ENCODE measurements at places on chromosomes 6 and 20.

- DNase-seq, result no peak
Measured at GRCh38 chr6:81896525-81897503, 144.3 kb upstream of the TENT5A start.

GRCh38 chr6:75876152-75876551 lies 127.1 kb downstream of the MYO6 start:
- DNase-seq, result no peak

DNA sequence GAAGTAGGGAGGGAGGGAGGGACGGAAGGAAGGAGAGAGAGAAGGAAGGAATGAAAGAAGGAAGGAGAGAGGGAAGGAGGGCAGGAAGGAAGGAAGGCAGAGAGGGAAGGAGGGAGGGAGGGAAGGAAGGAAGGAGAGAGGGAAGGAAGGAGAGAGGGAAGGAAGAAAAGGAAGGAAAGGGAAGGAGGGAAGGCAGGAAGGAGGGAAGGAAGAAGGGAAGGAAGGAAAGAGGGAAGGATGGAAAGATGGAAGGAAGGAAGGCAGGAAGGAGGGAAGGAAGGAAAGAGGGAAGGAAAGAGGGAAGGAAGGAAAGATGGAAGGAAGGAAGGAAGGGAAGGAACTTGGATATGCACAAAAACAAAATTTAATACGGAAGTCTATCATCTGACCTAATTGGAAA lies 844.5 kb upstream of the DEFB115 start:
- no peak for DNase-seq

DNA sequence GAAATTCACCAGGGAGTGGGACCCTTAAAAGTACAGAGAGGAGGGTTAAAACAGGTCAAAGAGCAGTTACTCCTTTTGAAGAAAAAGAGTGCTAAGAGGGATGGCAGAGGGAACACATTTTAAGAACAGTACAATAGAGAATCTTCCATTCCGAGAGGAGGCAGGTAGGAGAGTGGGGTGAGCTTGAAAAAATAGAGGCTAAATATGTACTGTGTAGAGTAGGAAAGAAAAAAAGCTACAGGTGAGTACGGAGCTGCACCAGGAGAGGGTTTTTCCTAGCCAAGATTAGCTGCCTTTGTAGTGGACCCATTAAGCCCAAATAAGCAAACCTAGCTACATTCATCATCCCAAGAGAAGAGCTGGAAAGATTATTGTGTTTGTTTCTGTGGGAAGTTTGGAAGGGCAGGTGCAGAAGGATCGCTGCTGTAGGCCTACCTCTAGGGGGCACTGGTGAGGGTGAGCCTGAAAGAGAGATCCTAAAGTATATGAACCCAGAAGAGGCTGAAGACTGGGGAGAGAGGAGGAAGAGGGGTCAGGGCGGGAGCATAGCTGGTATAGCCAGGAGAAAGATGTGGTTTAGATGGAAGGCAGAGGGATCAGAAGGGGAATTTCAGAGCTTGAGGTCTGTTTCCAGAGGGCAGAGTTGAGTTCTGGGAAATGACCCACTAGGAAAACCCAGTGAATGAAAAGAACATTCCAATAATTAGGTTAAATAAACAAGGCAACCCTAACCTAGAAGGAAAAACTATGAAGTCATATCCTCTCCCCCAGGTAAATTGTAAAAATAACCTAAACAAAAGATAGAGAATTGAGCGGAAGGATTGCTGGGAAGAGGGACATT lies 50.2 kb upstream of the HINT3 start:
- DNase-seq, result peak; percentile 40

- DNase-seq, result peak; percentile 76
Measured at GRCh38 chr6:14857501-14857900, 388.4 kb upstream of the JARID2 start.

DNA sequence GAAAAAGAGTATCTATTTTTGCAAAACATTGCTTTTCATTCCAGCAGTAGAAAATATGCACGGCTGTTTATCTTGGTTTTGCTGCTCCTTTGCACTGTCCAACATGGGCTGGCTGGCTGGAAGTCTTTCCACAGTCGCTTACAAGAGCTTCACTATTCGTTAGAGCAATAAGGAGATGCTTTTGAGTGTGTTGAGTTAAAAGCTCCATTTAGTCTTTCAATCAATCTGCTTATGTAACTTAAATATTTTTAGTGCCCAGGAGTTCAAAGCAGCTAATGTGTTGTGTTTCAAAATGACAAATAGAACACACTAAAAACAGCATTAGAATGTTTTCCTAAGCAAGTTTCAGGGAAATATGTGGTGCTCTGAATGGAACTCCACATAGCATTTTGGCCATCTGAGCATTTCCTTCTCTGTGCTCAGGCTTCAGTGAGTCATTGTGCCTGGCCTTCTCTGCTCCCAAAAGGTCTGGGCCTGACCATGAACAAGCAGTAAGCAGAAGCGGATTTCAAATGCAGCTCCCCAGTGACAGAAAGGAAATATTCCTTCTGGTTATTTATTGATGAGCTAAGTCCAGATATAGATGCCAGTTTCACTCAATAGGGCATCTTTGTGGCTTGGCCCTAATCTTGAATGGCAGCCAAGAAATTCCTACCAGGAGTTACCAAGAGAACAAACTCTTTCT lies 580.3 kb downstream of the TENT5A start:
- DNase-seq, result no peak

Data from activated naive CD4-positive, alpha-beta T cell treated with Interleukin-2 at 50 U/mL for 16 hours (primary cell).